Activated CD8-positive, alpha-beta T cell treated with anti-CD3 and anti-CD28 coated beads for 36 hours (primary cell): ENCODE measurements at places on chromosomes 1 and 21.

DNA sequence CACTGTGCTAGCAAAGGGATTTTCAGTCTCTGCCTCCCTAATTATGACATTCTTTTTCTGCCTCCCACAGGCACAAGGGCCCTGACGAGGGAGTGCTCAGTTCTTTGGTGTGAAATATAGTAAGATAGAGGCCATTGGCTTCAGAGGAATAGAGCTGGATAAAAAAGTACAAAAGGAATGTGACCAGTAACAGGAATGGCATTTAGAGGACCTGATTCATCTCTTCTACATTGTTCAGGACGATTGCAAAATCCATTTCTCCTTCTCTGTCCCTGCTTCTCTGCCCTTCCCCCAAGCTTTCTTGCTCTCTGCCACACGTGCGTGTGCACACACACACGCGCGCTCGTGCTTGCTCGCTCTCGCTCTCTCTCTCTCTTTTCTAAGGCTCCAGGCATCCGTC, 668.2 kb downstream of the KIF26B start:
- no peak overlapping the region for H3K27ac ChIP-seq
- H3K36me3 ChIP-seq = peaks cover 21% of the 10 kb centered on the region
- no peak overlapping the region for H3K4me3 ChIP-seq
- no peaks in the 10 kb centered on the region for H3K4me1 ChIP-seq
- H3K27me3 ChIP-seq = no peaks in the 10 kb centered on the region

DNA sequence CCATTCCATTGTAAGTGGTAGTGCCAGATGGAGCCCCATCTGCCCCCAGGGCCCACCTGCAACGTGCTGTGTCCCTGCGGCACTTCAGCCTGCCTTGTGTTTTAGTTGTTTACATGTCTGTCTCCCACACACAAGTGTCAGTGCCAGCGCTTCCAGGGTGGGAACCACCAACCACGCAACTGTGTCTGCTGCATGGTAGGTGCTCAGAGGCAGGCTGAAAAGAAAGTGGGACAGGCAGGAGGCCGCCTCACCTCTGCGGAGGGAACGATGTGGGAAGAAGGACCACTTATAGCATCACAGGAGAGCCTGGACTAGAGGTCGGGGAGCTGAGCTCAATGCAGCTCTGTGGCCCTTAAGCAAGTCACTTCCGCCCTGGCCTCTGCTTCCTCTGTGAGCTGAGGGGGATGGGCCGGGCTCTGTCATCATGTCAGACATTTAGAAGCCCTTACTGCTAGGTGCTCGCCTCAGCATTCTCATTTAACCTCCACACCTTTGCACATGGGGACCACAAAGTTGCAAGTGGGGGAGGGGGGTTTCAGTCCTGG, 17.9 kb downstream of the SLC9A1 start:
- H3K27ac ChIP-seq = peak overlapping the region; percentile 97
- DNase-seq = peak; percentile 98
- H3K36me3 ChIP-seq = peaks cover 11% of the 10 kb centered on the region
- H3K4me3 ChIP-seq = peak overlapping the region; percentile 70

DNA sequence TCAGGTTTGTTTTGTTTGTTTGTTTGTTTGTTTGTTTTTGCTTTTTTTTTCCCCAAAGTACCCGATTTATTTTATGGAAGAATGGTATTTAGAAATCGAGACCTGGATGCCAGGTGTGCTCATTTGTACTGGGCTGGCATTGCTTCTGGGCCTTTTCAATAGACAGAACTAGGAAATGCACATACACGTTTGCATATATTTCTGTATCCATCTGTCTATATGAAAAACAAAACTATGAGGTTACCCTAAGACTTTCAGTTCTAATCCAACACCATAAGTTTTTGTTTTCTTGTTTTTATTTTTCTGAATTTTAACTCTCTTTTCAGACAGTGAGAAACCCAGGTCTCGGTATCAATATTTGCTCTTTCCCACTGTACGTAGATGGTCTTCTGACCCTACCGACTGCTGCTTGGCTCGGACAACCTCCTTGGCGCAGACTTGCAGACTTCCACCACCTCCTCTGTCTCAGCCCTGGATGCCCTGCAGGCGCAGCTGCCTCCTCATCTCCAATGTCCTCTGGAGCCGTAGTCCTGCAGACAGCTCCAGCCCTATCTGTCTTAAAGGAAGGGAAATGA, 171.7 kb downstream of the NEK7 start:
- no peak overlapping the region for H3K27ac ChIP-seq
- H3K27me3 ChIP-seq = peaks cover 6% of the 10 kb centered on the region
- DNase-seq = no peak
- no peak overlapping the region for H3K4me3 ChIP-seq
- H3K36me3 ChIP-seq = no peaks in the 10 kb centered on the region

- H3K27ac ChIP-seq = peak overlapping the region; percentile 86
- H3K4me1 ChIP-seq = peaks cover 30% of the 10 kb centered on the region
Measured at GRCh38 chr1:1013922-1014648, 788 bp downstream of the ISG15 start.

- no peaks in the 10 kb centered on the region for H3K4me1 ChIP-seq
- no peak overlapping the region for H3K27ac ChIP-seq
- DNase-seq = no peak
Measured at GRCh38 chr1:33583567-33583966, 111.1 kb downstream of the ZSCAN20 start.

GRCh38 chr1:212975111-212975918, 25.0 kb downstream of the VASH2 start:
- H3K27ac ChIP-seq = no peak overlapping the region
- no peak overlapping the region for H3K4me3 ChIP-seq
- H3K27me3 ChIP-seq = no peaks in the 10 kb centered on the region
- DNase-seq = no peak

DNA sequence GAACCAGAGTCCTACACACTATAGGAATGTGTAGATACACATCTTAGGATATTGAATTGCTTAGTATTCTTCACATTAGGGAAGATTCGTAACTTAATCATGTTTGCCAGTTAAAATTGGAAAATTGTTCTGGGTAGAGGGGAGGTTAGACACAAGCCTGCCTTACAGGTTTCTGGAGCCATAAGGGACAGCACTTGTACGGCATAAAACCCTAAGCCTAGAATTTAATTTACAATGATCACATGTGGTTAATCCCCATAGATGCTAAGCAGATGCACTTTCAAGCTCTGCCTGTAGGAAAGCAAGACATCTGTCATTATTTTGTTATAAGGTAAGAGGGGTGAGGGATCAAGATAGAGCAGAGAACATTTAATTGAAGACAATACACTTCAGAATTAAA, 820.7 kb downstream of the NCAM2 start:
- H3K27ac ChIP-seq = no peak overlapping the region
- no peaks in the 10 kb centered on the region for H3K36me3 ChIP-seq
- no peaks in the 10 kb centered on the region for H3K4me1 ChIP-seq
- no peak overlapping the region for H3K4me3 ChIP-seq

GRCh38 chr1:228334954-228335353, 71.7 kb downstream of the TRIM11 start:
- H3K4me1 ChIP-seq = no peaks in the 10 kb centered on the region
- no peaks in the 10 kb centered on the region for H3K27me3 ChIP-seq
- H3K4me3 ChIP-seq = no peak overlapping the region
- no peak for DNase-seq
- no peaks in the 10 kb centered on the region for H3K36me3 ChIP-seq
- H3K27ac ChIP-seq = no peak overlapping the region

DNA sequence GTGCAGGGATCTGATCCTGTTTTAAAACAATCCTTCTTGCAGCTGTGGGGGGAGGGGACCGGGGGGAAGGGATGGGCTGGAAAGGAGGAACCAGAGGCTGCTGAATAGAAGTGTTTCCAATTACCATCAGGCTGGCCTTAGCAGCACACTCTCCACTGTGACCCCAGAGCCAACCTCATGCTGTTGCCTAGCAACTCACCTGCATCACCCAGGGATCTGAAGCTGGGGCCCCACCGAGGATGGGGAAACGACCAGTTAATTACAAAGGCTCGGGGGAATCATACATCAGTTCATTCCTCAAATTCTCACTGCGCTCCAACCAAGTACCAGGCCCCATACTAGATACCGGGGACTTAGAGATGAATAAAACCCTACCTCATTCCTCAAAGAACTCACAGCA, 11.9 kb upstream of the GPX7 start:
- no peak overlapping the region for H3K27ac ChIP-seq
- no peaks in the 10 kb centered on the region for H3K27me3 ChIP-seq
- no peaks in the 10 kb centered on the region for H3K36me3 ChIP-seq
- no peaks in the 10 kb centered on the region for H3K4me1 ChIP-seq

- DNase-seq = no peak
- no peak overlapping the region for H3K4me3 ChIP-seq
- H3K36me3 ChIP-seq = no peaks in the 10 kb centered on the region
- peaks cover 10% of the 10 kb centered on the region for H3K27me3 ChIP-seq
- no peaks in the 10 kb centered on the region for H3K4me1 ChIP-seq
- no peak overlapping the region for H3K27ac ChIP-seq
Measured at GRCh38 chr1:74790453-74790852, 57.5 kb downstream of the TYW3 start.

DNA sequence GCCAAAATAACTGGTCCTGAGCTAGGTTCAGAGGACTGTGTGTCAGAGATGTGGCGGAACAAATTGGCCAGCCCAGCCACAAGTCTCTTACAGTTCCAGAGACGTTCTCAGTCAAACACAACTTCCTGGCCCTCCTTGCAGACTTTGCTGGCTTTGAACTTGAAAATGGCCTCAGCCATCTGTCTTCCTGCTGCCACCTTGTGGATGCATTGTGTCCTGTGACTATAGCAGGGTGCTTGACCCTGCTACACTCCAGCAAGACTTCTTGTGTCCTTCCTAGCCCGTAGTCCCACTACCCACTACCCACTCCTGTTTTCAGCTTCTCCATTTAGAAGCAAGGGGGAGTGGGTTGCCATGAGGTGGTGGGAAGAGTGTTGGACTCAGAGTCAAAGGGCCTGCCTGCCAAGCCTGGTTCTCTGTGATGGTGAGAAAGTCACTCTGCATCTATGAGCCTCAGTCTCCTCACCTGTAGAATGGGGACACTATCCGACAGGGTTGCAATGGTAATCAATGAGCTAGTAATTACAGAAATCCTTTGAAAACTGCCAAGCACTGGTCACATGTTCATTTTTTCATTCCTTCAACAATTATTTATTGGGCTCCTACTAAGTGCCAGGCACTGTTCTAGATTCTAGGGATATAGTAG, 109.9 kb downstream of the IGSF21 start:
- DNase-seq = peak; percentile 26
- H3K4me3 ChIP-seq = no peak overlapping the region
- H3K27me3 ChIP-seq = peaks cover 14% of the 10 kb centered on the region
- H3K27ac ChIP-seq = no peak overlapping the region

DNA sequence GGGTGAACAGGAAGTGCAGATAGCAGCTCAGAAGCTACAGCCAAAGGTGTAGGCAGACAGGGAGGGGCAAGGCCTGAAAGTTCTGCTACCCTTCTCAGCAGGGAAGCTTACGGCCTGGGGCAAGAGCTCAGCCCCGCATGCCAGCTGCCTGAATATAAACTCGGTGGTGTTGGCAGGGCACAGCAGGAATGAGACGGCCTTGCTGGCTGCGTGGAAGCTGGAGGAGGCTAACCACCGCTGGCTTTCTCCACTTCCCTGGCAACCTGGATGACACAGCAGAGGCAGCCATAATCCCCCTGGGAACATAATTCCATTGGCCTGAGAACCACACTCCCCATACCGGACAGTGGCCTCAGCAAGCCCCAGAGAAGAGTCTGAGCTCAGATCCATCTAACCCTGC, 81.9 kb upstream of the PRRC2C start:
- peaks cover 2% of the 10 kb centered on the region for H3K36me3 ChIP-seq
- no peak for DNase-seq
- peaks cover 13% of the 10 kb centered on the region for H3K27me3 ChIP-seq

DNA sequence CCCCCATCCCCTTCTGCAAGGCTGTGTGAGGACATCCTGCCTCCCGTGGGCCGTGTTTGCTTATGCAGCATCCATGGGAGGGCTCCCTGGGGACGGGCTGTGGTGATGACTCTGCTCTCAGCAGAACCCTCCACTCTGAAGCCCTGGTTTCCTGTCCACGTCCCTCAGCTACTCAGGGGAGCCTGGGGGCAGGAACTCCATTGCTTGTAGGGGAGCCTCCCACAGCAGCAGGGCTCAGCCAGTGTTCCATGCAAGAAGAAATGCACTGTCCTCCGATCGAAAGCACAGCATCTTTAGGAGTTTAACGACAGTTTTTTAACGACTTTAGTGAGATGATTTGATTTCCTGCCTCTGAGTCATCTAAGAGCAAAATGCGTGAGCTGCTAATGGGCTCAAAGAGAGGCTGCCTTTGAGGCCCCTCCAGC, 8.3 kb upstream of the KCNAB2 start:
- peaks cover 59% of the 10 kb centered on the region for H3K4me1 ChIP-seq
- H3K36me3 ChIP-seq = peaks cover 51% of the 10 kb centered on the region
- no peaks in the 10 kb centered on the region for H3K27me3 ChIP-seq
- H3K27ac ChIP-seq = peak overlapping the region; percentile 72

DNA sequence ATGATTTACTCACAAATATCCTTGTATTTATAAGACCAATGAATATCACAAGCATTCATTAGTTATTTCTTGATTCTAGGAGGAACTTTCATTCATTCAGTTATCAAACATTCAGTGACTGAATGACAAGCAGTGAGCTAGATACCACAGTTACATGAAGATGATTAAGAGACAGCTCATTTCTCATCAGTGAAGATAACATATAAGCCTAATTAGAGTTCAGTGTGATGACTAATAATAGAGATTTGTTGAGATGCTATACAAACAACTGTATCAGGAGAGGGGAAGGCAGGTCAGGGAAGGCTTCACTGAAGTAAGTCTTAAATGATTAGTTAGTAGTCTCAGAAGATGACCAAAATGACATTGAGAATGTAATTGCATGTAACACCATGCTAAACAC, 14.6 kb upstream of the C1orf105 start:
- H3K4me3 ChIP-seq = no peak overlapping the region
- no peak for DNase-seq
- H3K27me3 ChIP-seq = no peaks in the 10 kb centered on the region
- H3K4me1 ChIP-seq = peaks cover 16% of the 10 kb centered on the region
- H3K27ac ChIP-seq = no peak overlapping the region

DNA sequence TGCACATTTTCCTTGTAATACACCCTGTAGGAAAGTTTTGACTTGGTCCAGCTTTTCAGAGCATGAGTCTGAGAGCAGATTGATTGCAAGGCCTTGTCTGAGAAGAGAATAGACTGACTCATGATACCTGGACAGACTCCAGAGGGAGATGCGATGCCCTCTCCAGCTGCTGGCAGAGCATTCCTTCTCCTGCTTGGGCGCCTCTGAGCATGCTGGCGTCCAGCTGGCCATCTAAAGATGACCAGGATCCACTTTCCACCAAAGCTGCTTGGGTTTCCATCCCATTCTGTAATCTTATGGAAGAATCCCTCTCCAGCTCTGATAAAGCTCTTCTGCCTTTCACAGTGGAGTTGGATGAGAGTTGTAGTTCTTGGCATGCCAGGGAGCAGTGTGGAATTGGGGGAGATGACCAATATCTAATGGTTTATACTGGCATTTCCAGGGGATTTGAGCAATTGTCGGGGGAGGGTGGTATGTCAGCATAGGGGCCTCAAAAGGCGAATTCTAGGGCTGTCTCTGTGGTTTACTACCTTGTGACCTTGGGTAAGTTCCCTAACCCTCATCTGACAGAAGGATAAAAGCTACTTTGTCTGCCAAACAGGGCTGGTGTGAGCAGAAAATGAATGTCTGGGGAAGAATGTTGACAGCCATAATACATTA, 19.5 kb downstream of the SZRD1 start:
- peaks cover 24% of the 10 kb centered on the region for H3K36me3 ChIP-seq
- no peaks in the 10 kb centered on the region for H3K27me3 ChIP-seq
- H3K27ac ChIP-seq = peak overlapping the region; percentile 86
- H3K4me1 ChIP-seq = peaks cover 71% of the 10 kb centered on the region
- no peak for DNase-seq
- peak overlapping the region; percentile 56 for H3K4me3 ChIP-seq
